ENCODE measurements at places on chromosomes 6 and 20. TPM values are rescaled to one million over a fixed set of nuclear protein-coding genes. Genes with fewer than 3 reads are reported as not detected.

SNAP25 gene
- total RNA-seq: 0.42 TPM

CST2 gene
- 0.94 TPM for total RNA-seq

MEP1A gene
- 0.14 TPM for total RNA-seq

KIF25 gene
- 0.80 TPM for total RNA-seq

TOX2 gene
- total RNA-seq: 14.5 TPM

VTA1 gene
- total RNA-seq: 57.1 TPM

GATA5 gene
- total RNA-seq: 0.05 TPM

Measured in thymus (tissue), 14 donors.